NCI-H774 (cell line): ENCODE measurements at places on chromosomes 3 and 15.

DNA sequence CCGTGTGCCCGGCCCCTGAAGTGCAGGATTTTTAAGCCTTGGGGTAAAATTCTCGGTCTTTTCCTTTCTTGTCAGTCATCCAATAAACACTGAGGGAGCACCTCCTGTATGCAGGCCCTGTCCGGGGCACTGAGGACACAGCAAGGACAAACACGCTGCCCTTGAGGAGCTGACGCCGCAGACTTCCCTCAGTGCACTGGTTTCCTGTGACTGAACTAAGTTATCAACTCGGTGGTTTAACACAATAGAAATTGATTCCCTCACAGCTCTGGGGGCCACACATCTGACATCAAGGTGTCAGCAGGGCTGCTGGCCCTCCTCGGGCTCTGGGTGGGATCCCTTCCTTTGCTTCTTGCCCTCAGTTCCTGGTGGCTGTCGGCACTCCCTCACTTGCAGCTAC lies 65.1 kb downstream of the ZNF445 start:
- no peak for DNase-seq

DNA sequence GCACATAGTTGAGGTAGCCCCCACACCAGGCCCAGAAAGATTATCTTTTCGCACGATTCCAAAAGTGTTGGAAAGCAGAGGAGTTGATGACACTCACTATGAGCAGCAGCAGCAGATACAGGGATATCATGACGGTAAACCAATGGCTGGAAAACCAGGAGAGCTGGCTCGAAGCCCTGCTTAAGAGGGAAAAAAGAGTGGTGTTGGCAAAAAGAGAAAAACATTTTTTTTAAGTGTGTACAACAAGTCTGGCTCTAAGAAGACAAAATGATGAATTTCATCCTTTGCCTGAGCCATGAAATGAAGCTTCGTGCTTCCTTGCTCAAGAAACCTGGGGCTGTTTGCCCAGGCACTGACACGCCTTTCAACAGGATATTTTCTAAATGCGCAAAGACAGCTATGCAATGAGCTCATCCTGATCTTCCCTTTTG lies 27.3 kb downstream of the PARP16 start:
- no peak for DNase-seq

GRCh38 chr15:94476686-94477085 lies 245.3 kb downstream of the MCTP2 start:
- no peak for DNase-seq

- DNase-seq: no peak
Observed at GRCh38 chr15:44736181-44736765, at the start of gene TRIM69. TRIM69 (plus strand) TSS chr15:44736528; CDS start chr15:44736705, 177 bp downstream.

DNA sequence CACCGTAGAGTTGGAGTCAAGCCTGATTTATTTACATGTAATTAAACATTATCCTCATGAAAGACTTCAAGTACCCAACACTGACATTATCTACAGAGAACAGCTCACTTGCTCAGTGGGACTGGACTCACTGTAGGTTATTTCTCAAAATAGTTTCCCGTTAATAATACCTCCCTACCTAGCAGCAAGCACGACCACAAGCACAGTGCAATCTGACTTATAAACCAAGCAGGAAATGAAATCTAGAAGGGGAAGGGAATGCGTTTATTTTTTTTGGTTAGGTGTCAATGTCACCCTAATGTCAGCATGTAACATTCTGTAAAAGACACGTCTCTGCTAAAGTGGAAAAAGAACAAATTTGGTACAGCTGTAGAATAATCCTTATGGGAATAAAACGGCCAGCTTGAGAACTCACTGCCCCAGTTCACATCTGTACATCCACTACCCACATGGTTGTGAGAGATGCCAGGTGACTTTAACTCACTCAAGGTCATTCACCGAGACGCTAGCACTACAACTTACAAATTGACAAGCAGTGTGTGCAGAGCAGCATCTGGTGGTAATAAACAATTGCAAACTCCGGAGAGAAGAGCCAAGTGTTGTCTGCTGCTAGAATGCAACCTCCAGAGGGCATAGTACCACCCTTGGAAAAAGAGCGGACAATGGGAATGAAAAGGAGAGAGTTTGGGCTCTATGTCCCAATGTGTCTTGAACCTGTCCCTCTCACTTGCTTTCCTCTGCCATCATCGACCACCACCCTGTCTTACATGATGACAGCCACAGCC lies 242.5 kb downstream of the CADPS start:
- DNase-seq: no peak

DNA sequence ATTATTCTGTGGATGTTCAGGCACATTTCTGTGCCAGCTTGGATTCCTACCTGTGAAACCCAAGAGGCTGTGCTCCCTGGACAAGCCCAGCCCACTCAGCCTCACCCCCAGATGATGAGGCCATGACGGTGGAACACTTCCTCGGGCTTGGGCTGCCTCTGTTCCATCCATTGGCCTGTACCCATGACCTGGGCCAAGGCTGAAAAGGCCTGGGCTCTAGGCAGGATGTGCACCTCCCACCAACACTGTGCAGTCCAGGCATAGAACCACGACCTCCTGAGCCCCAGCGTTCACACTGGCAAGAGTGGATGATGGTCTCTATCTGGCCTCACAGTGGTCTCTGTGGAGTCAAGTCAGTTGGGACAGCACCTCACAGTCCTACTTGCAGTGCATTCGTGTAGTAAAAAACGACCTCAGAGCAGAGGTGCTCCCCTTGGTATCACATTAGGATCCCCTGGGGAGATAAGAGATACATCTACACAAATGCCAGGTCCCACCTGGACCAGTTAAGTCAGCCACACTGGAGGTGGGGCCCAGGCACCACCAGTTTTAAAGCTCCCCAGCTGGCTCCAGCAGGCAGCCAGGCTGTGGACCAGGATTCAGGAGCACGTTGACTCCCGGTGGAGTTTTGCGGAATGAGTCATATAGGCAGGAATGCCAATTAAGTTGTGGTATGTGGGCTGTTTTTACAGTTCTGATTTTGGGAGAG lies 39.0 kb upstream of the IGF1R start:
- DNase-seq: no peak

DNA sequence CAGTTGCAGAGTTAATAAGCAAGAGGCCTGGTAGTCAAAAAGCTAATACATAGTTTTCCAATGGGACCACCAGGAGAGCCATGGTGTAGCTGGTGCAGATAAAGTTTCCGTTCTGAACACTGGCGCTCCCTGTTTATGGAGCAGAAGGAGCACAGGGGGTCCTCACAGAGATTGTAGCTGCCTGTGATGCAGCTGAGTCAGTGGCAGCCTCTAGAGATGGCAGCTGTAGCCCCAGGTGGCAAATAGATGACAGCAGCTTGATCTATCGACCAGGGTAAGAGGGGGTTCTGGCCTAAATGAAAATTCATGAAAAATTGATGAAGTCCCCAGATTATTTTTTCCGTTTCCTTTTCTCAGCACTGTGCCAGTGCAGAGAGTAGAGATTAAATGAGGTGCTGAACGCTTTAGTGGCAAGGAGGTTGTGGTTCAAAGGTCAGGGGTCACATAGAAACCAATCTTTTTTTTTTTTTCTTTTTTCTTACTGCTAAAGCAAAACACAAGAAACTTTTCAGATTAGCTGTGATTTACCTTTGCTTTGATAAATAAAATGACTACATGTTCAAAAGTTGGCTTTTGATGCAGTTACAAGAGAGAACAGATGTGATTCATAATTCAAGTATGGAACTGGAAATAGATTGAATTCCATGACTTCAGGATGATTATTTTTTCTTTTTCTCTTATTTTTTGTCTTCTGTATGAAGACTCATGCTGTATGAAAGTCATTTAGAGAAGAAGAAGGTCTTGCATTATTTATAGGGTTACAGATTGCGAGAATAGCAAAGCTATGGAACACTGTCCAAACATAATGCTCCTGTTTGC lies 63.3 kb downstream of the ROBO2 start:
- no peak for DNase-seq

DNA sequence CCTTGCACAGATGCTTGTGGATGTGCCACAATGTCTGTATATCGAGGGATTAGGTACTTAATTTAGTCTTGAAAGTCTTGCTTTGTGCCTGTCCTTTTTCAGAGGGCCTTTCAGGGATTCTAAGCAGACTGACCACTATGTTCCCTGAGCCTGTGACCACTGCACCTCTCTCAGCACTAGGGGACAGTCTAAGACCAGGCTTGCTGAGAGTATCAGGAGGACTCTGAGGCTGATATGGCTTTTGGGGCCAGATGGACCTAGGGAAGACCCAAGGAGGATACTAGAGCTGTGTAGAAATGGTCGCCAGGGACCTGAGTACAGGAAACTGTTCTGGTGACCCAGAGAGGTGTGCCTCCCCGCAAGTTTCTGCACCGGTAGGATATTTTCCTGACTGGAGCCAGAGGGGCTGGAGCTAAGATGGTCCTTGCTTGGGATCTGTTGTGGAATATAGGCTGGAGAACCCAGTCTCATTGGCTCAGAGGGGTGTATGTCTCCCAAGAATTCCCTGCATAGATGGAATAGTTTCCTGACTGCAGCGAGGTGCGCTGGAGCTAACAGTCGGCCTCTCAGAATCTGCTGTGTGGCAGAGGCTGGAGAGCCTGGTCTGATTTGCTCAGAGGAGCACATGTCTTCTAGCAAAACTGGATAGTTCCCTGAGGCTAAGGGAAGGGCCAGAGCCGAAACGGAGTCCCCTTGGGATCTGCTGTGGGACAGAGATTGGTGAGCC lies 213.2 kb upstream of the DCBLD2 start:
- no peak for DNase-seq

DNA sequence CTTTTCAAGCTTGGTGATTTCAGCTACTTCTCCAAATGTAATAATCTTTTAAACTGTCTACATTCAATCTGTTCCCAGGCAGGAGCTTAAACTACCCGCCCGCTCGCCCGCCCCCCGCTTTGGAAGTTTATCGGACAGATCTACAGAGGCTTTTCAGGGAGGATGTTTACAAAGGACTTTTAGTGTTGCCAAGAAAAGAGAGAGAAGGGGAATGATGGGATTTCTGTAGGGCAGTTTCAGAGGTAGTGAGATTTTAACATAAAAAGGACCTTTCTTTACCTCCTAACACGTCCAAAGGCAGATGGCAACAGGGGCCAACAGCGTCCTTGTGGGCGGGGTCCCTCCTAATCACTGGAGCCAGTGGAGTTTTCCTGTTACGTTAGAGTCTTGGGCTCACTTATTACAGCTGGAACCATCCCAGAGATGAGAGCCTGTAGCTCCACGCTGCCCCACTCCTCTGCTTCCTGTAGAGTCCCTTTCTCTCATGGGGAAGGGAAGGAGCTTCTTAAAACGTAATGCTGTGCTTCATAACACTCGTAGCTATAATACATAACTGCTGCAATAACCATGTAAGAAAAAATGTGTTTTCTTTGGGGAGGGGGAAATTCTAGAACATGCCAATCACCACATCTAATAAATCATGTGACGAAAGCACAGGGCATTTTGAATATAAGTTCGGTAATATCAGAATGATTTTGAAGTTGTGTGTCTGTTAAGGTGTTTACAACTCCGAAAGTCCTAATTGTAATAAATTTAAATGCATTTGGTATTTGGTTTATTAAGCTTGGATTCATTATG lies 30.9 kb downstream of the HES1 start:
- DNase-seq: no peak

- no peak for DNase-seq
Observed at GRCh38 chr3:160052385-160053047, 63.9 kb downstream of the IL12A start.

DNA sequence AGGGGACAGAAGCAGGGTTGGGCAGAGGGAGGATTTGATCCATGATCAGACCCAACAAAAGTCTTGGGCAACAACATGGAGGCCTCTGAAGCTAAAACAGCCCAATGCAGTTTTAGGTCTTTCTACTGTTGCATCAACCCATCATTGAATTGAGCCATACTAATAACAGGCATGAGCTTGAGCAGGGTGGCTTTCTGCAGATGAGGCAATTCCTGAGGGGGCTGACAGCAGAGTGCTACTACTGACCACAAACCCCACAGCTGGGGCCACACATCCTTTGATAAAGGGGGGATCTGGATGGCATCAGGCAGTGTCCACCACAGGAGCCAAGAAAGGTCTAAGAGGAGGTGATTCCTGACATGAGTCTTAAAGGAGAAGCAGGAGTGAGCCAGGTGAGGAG lies 517.0 kb upstream of the PPP2R3A start:
- no peak for DNase-seq

DNA sequence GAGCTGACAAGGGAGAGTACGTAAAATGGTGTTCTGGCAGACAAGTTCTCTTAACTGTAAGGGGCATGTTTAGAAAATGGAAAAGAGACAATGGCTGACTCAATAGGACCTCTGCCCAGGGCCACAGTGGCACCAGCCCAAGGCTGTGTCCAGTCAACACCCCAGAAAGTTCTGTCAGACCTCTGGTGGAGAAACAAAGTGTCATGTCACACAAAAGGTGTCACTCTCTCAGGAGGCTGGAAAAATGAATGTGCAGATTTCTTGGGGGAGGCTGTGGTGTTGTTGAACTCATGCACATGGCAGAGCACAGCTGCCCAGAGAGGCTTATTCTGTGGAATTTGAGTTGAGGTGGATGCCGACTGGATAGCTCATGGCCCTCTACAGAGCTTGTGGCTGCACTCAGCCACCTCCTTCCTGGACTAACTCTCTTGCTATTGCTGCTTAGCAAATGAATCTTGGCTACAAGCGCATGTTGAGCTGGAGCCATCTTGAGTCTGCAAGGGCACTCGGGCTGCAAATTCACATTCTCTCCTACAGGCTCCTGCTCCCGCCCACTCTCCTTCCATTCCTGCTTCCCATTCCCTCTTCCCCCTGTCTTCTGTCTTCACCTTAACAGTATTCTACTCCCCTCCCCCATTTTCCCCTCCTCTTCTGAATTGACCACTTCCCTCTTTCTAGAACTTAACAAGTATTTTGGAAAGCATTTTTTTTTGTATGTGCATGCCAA lies 55.8 kb upstream of the SLC7A14 start:
- DNase-seq: no peak

GRCh38 chr15:88124199-88124598 lies 132.3 kb downstream of the NTRK3 start:
- no peak for DNase-seq

- no peak for DNase-seq
Observed at GRCh38 chr3:110946810-110947209, 124.8 kb upstream of the NECTIN3 start.

- DNase-seq: no peak
Observed at GRCh38 chr15:100909565-100909964, 9.6 kb upstream of the LRRK1 start.

DNA sequence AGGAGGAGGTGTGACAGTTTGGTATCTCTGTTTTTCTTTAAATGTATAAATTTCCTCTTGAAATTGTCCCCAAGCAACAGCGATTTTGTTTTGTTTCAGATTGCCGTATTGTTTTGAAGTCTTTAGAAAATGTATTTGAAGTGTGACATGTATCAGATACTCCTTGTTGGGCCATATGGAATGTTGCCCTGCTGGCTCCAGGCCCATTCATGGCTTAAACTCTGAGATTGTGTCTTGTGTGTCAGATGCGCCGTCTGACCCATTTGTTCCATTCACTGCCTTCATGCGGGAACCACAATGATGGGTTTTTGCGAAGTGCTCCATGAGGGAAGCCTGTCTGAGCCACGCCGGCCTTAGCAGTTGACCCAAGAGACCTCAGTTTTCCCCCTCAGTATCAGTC lies 75.2 kb upstream of the ADAMTSL3 start:
- DNase-seq: no peak

- no peak for DNase-seq
Observed at GRCh38 chr3:56890448-56891091, 88.8 kb upstream of the ARHGEF3 start.

GRCh38 chr3:132435911-132436425 lies 18.7 kb downstream of the DNAJC13 start:
- no peak for DNase-seq

- no peak for DNase-seq
Observed at GRCh38 chr3:13709706-13710105, 160.8 kb downstream of the FBLN2 start.
